ENCODE measurements at places on chromosomes 7 and 10.

GRCh38 chr10:96339956-96340904, 18.6 kb downstream of the OPALIN start:
- peak; percentile 18 for DNase-seq

DNA sequence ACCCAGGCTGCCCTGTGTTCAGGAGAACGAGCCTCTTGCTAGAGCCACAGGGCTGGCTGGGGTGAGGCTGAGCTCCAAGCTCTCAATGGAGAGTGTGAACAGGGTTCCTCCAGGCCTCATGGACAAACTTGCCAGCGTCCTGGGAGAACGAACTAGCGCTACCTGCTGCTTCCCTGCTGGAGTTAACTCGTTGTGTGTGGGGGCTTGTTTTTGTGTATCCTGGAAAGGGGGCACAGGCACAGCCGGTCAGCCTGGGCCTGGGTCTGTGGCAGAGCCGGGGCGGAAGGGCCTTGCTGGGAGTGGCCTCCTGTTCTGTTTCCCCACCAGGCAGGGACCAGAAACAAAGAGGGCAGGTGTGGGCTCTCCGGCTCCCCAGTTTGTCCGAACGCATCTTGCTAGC, 259.2 kb downstream of the DNAJB6 start:
- DNase-seq: no peak

DNA sequence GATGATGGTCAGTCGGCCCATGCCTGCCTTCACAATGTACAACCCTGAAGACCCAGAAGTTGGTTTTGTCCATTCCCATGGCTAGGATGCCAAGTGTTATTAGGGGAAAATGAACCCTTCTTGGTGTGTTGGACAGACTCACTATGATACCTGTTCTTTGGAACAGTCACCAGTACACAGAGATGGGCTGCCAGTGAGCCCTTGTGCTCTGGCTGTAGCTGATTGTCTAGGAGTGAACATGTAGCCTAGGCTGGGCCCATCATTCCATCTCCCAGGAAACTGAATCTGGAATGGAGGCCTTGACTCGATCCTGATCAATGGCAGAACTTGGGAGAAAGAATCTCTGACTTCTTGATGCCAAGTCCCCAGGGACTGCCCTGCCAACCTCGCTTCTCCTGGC, 188.9 kb downstream of the EVX1 start:
- no peak for DNase-seq

- no peak for DNase-seq
Observed at GRCh38 chr7:95327356-95327755, 3.0 kb upstream of the PON1 start.

GRCh38 chr10:60968504-60968903, 24.5 kb upstream of the RHOBTB1 start:
- DNase-seq: no peak

DNA sequence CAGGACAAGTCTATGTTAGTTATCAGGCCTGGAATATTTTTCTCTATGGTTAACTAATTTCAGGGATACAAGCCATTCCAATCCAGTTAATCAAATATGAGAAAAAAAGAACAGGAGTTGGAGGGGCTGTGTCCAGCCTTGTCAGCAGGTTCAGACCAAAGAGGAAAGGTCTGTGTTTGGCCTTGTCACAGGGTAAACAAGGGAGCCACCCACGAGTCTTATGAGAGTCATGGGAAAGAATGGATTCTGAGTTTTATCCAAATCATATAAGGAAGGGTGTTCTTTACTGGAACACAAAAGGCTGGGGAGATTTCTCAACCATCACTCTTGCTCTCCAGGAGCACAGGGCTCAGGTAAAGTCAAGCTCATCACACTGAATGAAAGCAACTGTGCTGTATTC, 99.1 kb downstream of the XPNPEP1 start:
- DNase-seq: no peak

DNA sequence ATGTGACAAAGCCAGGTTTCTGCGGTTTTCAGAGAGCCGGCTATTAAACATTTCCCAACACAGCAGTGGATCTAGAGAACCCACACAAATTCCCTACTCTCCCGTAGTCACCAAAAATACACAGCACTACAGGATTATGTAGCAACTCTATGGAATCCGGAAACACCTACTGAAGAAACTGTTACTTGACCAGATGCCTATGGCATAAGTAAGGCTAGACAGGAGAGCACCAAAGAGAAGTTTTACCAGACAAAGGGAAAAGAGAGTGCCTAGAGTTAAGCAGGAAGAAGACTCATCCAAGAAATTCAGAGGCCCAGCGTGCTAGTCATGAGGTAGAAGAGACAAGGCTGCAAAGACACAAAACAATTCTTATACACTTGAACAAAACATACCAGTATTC, 321.1 kb downstream of the PARD3 start:
- DNase-seq: no peak

- DNase-seq: no peak
Observed at GRCh38 chr7:41047789-41048191, 655.1 kb downstream of the INHBA start.

- no peak for DNase-seq
Observed at GRCh38 chr7:134787064-134787463, 7.6 kb downstream of the CALD1 start.

DNA sequence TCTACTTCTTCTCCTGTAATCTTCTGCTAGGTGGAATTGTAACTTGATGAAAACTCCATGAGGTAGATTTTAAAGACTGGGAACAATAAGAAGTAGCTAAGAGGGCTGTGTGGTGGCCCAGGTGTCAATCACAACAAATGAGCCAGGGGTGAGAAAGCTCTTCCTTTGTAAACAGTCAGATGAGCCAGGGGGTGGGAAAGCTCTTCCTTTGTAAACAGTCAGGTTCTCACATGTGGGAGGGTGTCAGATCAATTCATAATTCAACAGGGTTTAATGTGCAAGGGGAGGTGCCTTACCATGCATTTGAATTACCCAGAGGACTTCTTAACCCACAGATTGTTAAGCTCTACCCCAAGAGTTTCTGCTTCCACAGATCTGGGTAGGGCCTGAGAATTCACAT, 312.4 kb upstream of the AUTS2 start:
- no peak for DNase-seq

GRCh38 chr10:133140417-133141143, 19.4 kb upstream of the KNDC1 start:
- no peak for DNase-seq

DNA sequence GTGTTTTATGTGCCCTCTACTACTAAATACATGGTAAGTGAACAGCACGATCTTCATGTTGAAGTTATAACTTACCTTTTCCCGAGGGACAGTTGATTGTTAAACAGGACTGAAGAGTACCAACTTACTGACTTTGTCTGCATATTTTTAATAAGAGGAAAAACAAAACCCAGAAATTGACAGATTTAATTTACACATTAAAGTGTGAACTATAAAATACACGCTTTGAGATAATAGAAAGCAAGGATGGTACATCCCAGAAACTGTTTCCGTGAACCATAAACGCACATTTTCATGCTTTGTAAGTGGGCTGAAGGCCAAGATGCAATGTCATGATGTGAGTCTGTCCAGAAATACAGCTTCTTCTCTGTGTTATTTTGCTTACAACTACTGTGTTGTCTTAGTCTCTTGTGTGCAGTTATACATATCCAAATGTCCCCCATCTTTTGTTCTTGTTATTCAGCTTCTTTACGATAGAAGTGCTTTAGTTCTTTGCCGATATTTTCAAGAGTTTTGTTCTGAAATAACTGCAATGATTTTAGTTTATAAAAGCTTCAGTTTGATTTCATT, 190.1 kb downstream of the MLLT10 start:
- DNase-seq: peak; percentile 8

- peak; percentile 65 for DNase-seq
Observed at GRCh38 chr7:23235813-23236221, 10.8 kb upstream of the GPNMB start.

- DNase-seq: no peak
Observed at GRCh38 chr7:74349621-74350020, 60.4 kb downstream of the CLIP2 start.

- no peak for DNase-seq
Observed at GRCh38 chr10:11023009-11023953, 5.6 kb downstream of the CELF2 start.

- no peak for DNase-seq
Observed at GRCh38 chr7:109782806-109783205, 1213.1 kb downstream of the DNAJB9 start.

DNA sequence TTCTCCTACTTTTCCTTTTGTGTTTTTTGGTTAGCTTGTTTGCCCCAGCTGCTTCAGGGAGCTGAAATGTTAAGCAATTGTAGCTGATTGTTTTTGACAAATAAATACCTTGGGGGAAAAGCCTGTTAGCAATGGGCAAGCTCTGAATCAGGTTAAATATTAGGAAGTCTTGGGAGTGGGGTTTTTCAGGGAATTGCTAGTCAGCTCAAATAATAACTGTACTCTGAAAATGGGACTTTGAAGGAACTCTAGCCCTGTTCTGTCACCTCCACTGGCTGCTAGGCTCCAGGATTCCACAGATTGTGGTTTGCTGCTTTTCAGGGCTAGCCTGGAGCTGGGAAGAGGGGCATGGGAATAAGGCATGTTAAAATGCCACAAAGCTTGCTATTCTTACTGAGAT, 39.5 kb downstream of the ADK start:
- DNase-seq: no peak

- DNase-seq: no peak
Observed at GRCh38 chr7:27523321-27523720, 139.4 kb downstream of the HIBADH start.

- no peak for DNase-seq
Observed at GRCh38 chr10:86265236-86265894, 101.2 kb downstream of the GRID1 start.

DNA sequence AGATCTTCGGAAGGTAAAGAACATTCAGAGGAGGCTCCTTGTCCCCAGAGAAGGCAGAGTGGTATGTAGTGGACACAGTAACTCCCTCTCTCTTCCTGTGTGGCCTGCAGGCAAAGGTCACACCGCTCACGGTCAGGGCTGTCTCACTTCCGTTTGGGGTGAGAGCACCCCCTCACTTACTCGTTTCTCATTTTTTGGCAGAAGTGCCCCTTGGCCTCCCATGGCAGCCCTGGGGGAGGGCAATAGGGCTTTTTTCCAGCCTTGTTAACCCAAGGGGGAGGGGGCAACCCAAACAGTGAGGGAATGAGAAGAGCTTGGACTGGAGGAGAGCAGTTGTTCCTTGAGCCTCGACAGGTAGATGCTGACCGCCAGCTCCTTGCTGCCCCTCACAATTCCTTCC, 31.8 kb upstream of the SRGN start:
- no peak for DNase-seq

DNA sequence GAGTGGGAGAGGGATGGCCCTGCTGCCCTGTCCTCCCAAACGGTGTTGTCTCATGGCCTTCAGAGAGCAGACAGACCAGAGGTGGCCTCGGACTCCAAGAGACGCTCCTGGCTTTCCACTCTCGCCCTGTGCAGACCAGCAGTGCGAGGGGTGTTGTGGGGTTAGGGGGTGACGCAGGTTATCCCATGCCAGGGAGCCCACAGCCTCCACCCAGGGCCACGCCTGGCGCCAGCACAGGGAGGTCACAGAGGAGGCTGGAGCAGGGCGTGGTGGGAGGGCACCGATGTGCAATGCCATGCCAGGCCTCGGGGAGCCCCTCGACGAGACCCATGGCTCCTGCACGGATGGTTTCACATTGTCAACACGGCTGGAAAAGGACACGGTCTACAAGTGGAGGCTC, 52.1 kb downstream of the INPP5A start:
- DNase-seq: no peak

DNA sequence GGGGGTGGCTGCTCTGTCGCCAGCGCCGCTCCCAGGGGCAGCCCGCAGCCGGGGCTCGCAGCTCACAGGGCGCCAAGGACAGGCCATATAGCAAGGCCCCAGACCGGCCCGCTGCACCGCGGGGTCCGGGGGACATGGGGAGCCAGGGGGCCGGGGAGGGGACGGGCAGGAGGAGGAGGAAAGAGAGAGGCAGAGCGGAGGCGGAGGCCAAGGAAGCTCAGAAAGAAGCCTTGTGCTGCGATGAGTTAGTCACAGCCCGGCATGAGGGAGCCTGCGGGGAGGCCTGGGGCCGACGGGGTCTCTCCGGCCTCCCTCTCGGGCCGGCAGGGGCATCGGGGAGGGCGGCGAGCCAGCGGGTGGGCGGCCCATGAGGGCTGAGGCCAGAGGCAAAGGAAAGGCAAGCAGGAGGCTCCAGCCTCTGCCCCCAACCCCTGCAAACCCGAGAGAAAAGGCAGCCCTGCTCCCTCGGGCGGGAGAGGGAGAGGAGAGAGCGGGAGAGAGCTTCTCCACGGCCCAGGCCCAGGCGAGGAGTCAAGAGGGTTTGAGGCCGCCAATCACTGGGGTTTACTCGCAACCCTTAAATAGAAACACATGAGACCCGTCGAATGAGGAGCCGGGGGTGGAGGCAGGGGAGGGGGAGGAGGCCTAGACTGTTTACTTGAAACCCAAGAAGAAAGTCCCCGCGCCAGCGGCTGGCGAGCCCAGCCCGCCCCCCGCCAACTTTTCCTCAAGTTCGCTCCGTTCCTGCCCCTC, 167.9 kb downstream of the NEURL1 start:
- DNase-seq: peak; percentile 75

- no peak for DNase-seq
Observed at GRCh38 chr7:28054531-28055160, 125.9 kb downstream of the JAZF1 start.

DNA sequence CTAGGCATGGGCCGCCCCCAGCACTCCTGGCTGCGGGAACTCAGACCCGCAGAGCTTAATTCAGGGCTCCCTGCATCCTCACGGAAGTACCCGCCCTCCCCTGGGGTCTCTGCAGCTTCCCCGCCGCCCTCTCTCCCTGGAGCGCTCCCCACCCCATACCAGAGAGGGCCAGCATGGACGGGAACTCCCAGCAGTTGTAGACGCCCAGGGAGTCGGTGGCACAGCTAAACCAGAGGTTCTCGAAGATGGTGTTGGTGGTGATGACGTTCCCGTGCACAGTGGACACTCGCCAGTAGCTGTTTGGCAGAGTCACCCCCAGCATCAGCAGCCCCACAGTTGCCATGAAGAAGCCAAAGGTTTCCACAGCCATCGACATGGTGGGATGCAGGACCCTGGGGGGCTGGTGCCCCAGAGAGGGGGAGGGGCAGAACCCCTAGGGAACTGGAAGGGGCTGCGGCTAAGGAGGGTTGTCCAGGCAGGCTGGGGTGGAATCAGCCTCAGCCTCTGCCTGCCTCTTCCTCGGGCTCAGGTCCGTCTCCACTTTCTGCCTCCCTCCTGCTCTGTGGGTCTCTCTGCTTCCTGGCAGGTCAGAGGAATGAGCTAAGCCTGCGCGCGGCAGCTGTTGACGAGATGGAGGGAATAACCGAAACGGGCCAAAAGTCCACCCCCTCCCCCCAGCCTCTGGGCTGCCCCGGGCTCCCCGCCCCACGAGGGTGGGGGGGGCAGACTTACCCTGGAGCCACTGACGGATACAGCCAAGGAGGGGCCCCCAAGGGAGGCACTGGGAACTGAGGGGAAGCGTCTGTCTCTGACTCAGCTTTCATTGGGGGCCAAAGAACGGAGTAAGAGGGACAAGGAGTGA, at the start of gene CLDN15:
TSS of gene CLDN15 (minus strand) at position 597 of the 862 bp plus-strand sequence. CDS start at position 376, 221 bp downstream.
- no peak for DNase-seq

DNA sequence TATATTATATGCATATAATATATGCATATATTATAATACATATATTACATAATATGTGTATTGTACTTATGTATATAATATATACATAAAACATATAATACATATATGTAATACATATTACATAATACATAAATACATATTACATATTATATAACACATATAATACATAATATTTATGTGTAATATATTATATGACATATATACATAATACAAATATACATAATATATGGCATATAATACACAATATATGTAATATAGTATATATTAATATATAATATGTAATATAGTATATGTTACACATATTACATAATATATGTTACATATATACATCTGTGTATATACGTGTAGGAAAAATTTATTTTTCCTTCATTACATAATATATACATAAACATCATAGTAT, 63.4 kb downstream of the SGMS1 start:
- no peak for DNase-seq

GRCh38 chr10:84946904-84947303, 618.5 kb downstream of the CCSER2 start:
- DNase-seq: peak; percentile 88
